Neural crest cell (in vitro differentiated cells): ENCODE measurements at places on chromosomes 2 and 18. TPM values are rescaled to one million over a fixed set of nuclear protein-coding genes. Genes with fewer than 3 reads are reported as not detected.

DNA sequence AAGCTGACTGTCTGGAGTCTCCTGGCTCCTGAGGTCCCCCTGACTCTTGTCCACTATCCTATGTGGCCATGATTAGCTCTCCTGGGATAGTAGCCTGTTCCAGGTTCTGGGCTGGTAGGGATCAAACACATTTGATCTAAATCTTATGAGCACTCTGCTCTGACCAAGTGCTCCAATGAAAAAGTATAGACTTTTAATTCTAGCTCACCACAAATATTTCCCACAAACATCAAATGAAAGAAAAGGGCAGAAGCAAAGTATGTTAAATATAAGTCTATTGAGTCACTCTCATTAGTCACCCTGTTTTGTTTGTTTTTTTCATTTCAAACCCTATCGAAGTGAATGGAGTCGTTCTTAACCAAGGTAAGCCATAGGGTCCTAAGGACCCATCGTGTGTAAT, 39.7 kb upstream of the NEDD4L start:
- H3K4me1 ChIP-seq: peaks cover 3% of the 10 kb centered on the region
- no peak overlapping the region for H3K4me3 ChIP-seq
- H3K36me3 ChIP-seq: no peaks in the 10 kb centered on the region
- H3K27ac ChIP-seq: no peak overlapping the region

GRCh38 chr2:55361465-55362189, 58.0 kb downstream of the CCDC88A start:
- H3K27me3 ChIP-seq: no peaks in the 10 kb centered on the region
- no peak overlapping the region for H3K4me3 ChIP-seq
- DNase-seq: no peak
- peaks cover 12% of the 10 kb centered on the region for H3K36me3 ChIP-seq
- H3K27ac ChIP-seq: no peak overlapping the region

GRCh38 chr2:184689638-184690037, 91.3 kb downstream of the ZNF804A start:
- no peak overlapping the region for H3K4me3 ChIP-seq
- no peak for DNase-seq
- H3K36me3 ChIP-seq: no peaks in the 10 kb centered on the region
- no peaks in the 10 kb centered on the region for H3K27me3 ChIP-seq

DNA sequence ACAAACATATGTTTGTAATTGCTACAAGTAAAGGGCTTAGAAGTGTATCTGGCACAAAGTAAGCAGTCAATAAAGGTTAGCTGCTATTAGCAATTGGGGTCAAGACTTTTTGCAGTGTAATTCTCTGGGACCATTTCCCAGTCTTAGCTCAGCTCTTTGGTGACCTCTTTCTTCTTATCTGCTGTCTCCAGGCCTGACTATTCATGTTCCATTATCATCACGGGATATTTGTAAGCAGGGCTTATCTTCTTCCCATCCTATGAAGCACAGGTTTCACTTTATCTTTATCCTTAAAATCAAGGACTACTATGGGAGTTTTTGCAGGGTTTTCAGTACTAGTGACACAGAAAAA, 131.7 kb downstream of the DOCK10 start:
- no peak overlapping the region for H3K4me3 ChIP-seq
- peaks cover 17% of the 10 kb centered on the region for H3K36me3 ChIP-seq
- H3K4me1 ChIP-seq: peaks cover 38% of the 10 kb centered on the region
- H3K27me3 ChIP-seq: no peaks in the 10 kb centered on the region
- no peak for DNase-seq

The FHL2 gene
- total RNA-seq: 3.8 and 4.8 TPM in 2 replicates

The RAMP1 gene
- 0.58 and 0.91 TPM in 2 replicates for total RNA-seq

The ZDBF2 gene
- 27.1 and 28.1 TPM in 2 replicates for total RNA-seq

- no peak overlapping the region for H3K4me3 ChIP-seq
- H3K36me3 ChIP-seq: no peaks in the 10 kb centered on the region
- DNase-seq: no peak
- H3K4me1 ChIP-seq: peaks cover 24% of the 10 kb centered on the region
- no peaks in the 10 kb centered on the region for H3K27me3 ChIP-seq
- H3K27ac ChIP-seq: no peak overlapping the region
Measured at GRCh38 chr2:147531269-147531668, 313.6 kb upstream of the ACVR2A start.

- no peaks in the 10 kb centered on the region for H3K27me3 ChIP-seq
- H3K36me3 ChIP-seq: peaks cover 38% of the 10 kb centered on the region
- DNase-seq: peak; percentile 45
- H3K27ac ChIP-seq: no peak overlapping the region
Measured at GRCh38 chr2:54657664-54658083, 65.8 kb upstream of the EML6 start.

DNA sequence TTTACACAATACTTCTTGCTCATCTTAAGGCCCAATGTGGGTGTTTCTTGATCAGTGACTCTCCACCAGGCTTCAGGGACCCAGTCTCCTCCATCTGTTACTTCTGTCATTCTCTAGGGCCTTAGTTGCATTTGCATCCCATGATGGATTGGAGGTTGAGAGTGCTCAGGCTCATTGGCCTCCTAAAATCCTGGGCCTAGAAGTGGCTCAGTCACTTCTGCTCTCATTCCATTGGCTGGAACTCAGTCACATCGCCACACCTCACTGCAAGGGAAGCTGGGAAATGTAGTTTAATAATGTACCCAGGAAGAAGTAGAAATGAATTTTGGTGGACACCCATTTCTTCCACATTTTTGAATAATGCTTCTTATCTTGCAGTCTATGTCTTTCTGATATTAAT, 223.5 kb downstream of the HRH4 start:
- H3K36me3 ChIP-seq: no peaks in the 10 kb centered on the region
- peaks cover 4% of the 10 kb centered on the region for H3K4me1 ChIP-seq
- DNase-seq: no peak
- H3K27me3 ChIP-seq: no peaks in the 10 kb centered on the region

The CCDC141 gene
- not detected in 2 replicates for total RNA-seq

GRCh38 chr2:129267559-129267958, 711.9 kb upstream of the RAB6C start:
- peaks cover 4% of the 10 kb centered on the region for H3K27me3 ChIP-seq
- no peaks in the 10 kb centered on the region for H3K4me1 ChIP-seq
- no peak overlapping the region for H3K4me3 ChIP-seq
- no peak overlapping the region for H3K27ac ChIP-seq
- DNase-seq: no peak

The RGPD3 gene
- total RNA-seq: 0.11 and 0.14 TPM in 2 replicates

The NEU2 gene
- not detected in 2 replicates for total RNA-seq

DNA sequence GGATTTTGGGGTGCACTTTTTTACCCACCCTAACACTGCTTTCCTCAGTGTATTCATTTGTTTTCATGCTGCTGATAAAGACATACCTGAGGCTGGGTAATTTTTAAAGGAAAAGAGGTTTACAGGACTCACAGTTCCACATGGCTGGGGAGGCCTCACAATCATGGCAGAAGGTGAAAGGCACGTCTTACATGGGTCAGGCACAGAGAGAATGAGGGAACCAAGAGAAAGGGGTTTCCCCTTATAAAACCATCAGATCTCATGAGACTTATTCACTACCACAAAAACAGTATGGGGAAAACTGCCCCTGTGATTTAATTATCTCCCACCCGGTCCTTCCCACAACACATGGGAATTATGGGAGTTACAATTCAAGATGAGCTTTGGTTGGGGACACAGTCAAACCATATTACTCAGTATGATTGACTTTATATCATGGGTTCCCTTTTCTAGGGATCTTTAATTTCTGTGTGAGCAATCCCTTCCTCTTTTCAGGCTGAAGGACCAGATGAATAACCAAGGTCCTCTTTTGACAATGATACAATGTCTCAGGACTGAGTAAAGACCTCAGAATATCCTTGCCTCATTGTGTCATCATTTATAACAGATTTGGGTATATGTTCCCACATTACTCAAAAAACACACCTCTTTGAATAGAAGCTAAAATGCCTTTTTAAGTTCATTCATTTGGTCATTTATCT, 100.1 kb upstream of the TRIB2 start:
- H3K4me3 ChIP-seq: no peak overlapping the region
- H3K36me3 ChIP-seq: no peaks in the 10 kb centered on the region
- peaks cover 12% of the 10 kb centered on the region for H3K4me1 ChIP-seq
- H3K27me3 ChIP-seq: no peaks in the 10 kb centered on the region
- no peak for DNase-seq
- H3K27ac ChIP-seq: no peak overlapping the region

- peaks cover 5% of the 10 kb centered on the region for H3K4me1 ChIP-seq
- peaks cover 3% of the 10 kb centered on the region for H3K36me3 ChIP-seq
- no peak overlapping the region for H3K27ac ChIP-seq
- no peaks in the 10 kb centered on the region for H3K27me3 ChIP-seq
Measured at GRCh38 chr2:40316620-40317019, 135.3 kb downstream of the SLC8A1 start.

GRCh38 chr18:55786651-55787272, 198.8 kb upstream of the TCF4 start:
- DNase-seq: no peak
- peaks cover 21% of the 10 kb centered on the region for H3K36me3 ChIP-seq
- no peak overlapping the region for H3K27ac ChIP-seq

The ASNSD1 gene
- 46.8 and 51.0 TPM in 2 replicates for total RNA-seq

- H3K4me1 ChIP-seq: peaks cover 4% of the 10 kb centered on the region
- no peak for DNase-seq
- no peaks in the 10 kb centered on the region for H3K27me3 ChIP-seq
- no peaks in the 10 kb centered on the region for H3K36me3 ChIP-seq
- H3K4me3 ChIP-seq: no peak overlapping the region
Measured at GRCh38 chr18:71831039-71831438, 713.1 kb downstream of the CBLN2 start.

GRCh38 chr18:63067939-63068338, 251.6 kb downstream of the BCL2 start:
- H3K27me3 ChIP-seq: no peaks in the 10 kb centered on the region
- no peak overlapping the region for H3K4me3 ChIP-seq
- DNase-seq: no peak
- H3K27ac ChIP-seq: no peak overlapping the region
- no peaks in the 10 kb centered on the region for H3K36me3 ChIP-seq
- H3K4me1 ChIP-seq: no peaks in the 10 kb centered on the region

GRCh38 chr2:138455275-138455674, 46.3 kb upstream of the SPOPL start:
- DNase-seq: no peak
- no peak overlapping the region for H3K4me3 ChIP-seq
- no peaks in the 10 kb centered on the region for H3K27me3 ChIP-seq
- peaks cover 15% of the 10 kb centered on the region for H3K36me3 ChIP-seq

- H3K27ac ChIP-seq: peak overlapping the region; percentile 68
- H3K4me3 ChIP-seq: no peak overlapping the region
- no peak for DNase-seq
- H3K36me3 ChIP-seq: peaks cover 7% of the 10 kb centered on the region
- H3K27me3 ChIP-seq: no peaks in the 10 kb centered on the region
Measured at GRCh38 chr2:9303528-9304225, 97.1 kb downstream of the ASAP2 start.

GRCh38 chr2:143160732-143161707, 31.8 kb downstream of the ARHGAP15 start:
- no peak for DNase-seq
- peaks cover 13% of the 10 kb centered on the region for H3K4me1 ChIP-seq
- H3K27ac ChIP-seq: no peak overlapping the region
- H3K36me3 ChIP-seq: no peaks in the 10 kb centered on the region
- no peak overlapping the region for H3K4me3 ChIP-seq

DNA sequence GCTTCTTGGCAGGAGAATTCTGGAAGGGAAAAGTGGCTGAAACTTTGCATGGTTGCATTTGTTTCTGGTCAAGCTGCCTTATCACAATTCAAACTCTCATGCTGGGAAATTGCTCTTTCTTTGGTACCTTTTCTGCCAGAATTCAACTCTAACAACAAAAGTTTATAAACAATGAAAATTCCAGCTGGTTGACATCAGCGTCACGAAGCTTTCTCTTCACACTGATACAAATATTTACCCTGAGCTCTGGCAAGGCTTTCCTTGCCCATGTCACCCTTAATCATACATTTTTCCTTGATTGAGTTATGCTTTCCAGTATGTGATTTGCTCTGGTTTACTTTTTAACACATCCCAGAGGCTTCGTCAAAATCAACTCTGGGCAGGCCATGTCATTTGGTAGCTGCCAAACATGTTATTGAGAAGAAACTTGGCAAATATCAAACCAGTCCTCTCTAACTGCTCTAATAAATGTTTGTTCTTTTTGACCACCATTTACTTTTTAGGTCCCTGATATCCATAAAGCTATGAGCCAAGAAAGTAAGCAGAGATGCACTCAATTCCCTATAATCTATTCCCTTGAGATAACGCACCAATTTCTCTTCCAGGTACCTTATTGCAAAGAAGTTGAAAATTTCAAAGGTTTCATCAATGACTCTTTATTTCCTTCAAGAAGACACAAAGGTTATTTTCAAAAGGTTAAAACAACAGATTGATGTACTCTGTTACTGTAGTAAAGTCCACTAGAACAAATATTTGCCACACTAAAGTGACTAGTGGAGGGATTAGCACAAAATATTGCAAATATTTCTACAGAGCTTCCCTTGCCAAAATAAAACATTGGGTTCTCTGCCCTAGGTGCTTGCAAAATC, 1241.1 kb upstream of the ZEB2 start:
- no peaks in the 10 kb centered on the region for H3K27me3 ChIP-seq
- H3K27ac ChIP-seq: no peak overlapping the region
- DNase-seq: no peak
- no peaks in the 10 kb centered on the region for H3K36me3 ChIP-seq
- no peak overlapping the region for H3K4me3 ChIP-seq

DNA sequence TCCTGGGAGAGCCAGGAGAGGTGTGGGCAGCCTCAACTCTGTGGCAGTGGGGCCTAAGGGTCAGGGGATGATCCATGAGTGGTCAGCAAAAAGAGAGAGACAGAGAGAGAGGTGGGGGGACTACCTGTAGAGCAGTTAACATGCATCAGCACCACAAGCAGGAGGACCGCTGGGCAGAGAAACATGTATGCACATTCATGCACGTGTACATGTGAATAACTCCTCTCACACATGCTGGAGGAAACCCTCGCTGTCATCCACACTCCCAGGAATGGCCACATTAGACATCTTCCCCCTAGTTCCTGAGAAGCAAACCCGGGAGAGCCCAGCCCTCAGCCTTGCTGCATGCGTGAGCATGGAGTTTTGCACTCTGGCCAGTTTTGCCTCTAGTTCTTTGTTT, 166.1 kb downstream of the SMAD7 start:
- no peak overlapping the region for H3K4me3 ChIP-seq
- H3K36me3 ChIP-seq: no peaks in the 10 kb centered on the region

DNA sequence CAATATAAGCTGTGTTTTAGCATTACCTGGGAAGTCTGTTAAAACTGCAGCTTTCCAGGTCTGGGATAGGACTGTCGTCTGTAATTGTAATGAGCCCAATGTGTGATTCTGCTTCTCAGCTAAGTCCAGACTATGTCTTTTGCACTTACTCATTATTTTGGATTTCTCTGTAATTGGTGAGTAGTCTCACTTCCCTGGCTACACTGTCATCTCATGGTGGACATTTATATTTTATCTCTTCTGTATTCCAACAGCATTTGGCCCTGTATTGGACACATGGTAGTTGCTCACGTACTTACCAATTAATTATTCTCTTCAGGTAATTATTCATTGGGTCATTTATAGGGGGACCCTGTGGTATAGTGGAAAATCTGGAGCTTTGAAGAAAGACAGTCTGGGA, 28.0 kb downstream of the LHCGR start:
- H3K36me3 ChIP-seq: no peaks in the 10 kb centered on the region
- no peak overlapping the region for H3K4me3 ChIP-seq
- no peak for DNase-seq
- H3K27me3 ChIP-seq: no peaks in the 10 kb centered on the region

The IL36B gene
- total RNA-seq: not detected in 2 replicates

The TUBA4B gene
- not detected in 2 replicates for total RNA-seq

The DPP4 gene
- total RNA-seq: 0.82 and 1.6 TPM in 2 replicates
